ENCODE measurements at places on chromosomes 16 and 17.

DNA sequence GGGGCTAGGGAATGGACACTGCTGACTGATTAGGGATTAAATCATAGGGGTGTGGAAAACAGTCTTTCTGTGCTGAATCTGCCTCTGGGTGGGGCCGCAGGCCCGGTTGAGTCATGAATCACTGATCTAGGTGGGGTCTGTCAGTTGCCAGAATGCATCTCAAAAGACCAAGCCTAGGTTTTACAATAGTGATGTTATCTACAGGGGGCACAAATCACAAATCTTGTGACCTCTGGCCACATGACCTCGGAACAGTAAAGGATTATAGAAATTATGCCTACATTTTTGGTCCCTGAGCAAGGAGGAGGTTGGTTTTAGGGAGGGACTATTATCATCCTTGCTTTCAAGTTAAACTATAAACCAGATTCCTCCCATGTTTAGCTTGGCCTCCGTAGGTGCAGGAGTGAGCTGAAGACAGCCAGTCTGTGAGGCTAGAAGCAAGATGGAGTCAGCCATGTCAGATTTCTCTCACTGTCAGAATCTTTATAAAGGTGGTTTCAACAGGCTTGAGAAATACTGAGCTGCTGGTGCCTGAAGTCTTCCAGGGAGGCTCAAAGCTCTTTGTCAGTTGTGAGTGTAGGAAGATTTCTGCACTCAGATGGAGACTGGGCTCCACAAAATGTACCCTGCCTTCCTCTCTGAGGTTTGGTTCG, 12.9 kb downstream of the GNGT2 start:
- DNase-seq, result no peak

DNA sequence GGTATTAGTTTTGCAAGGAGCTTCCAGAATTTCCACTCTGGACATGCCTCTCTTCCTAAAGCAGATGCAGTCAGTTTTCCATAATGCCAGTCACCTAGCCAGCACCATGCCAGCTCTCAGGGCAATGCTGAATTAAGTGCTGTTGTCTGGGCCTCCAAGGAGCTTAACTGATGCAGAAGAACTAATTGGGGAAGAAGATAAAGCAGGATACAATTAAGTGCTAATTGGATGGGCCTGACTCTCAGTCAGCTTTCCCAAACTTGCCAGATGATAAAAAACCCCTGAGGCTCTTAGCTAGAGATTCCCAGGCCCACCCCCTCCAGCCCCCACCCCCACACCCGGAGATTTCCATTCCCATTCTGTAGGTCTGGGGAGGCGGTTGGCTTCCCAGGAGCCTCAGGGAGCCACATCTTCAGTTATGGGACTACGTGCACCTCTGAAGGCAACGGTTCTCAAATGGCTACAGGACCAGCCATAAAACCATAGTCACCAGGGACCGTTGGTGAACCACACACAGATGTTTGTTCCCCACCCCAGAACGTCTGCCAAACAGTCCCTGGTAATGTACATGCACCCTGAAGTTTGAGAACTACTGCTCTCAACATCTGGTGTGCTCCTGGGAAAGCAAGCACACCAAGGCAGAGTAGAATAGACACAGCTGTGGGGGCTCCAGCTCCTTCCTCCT, 499.1 kb upstream of the CDH5 start:
- no peak for DNase-seq

GRCh38 chr16:4832698-4833343, 14.3 kb downstream of the GLYR1 start:
- no peak for DNase-seq

DNA sequence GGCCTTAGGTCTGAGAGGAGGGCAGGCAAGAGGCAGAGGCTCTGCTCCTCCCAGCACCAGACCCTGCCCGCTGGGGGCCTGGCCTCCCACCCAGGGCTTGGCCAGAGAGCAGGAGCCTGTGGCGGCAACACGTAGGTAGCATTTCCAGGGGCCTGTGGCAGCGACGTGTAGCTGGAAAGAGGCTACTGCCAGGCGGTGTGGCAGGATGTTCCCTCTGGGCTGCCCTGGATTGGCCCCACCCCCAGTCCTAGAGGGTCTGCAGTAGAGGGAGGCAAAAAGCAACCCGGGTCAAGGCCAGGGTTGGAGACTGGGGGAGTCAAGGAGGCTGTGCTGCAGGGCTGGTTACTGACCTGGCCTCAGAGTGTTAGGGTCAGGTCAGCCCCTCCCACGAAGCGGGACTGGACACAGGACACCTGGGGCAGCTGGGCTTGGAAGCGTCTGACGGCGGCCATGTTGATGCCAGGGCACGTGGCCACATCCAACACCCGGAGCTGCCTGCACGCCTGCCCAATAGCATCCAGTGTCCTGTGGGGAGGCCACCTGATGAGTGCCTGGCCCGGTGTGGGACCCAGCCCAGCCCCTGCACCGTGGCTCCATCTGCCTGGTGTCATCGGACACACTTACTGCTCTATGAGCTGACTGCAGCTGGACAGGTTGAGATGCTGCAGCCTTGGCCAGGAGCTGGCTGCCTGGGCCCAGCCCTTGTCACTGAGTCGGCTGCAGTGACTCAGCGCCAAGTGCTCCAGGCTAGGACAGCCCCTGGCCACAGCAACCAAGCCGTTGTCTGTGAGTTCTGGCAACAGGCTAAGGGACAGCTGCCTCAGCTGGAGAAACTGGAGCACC, 8.5 kb downstream of the ELMO3 start:
- no peak for DNase-seq

GRCh38 chr17:48244121-48244711, 136.7 kb downstream of the SNX11 start:
- no peak for DNase-seq

Measured in stimulated activated CD4-positive, alpha-beta T cell treated with anti-CD3 and anti-CD28 coated beads, Interleukin-1b, Interleukin-23, amount 100 ng/mL, for 48 hours (primary cell).